ENCODE measurements at places on chromosomes 2 and 18. TPM values are rescaled to one million over a fixed set of nuclear protein-coding genes. Genes with fewer than 3 reads are reported as not detected.

GRCh38 chr2:15826273-15826717 lies 114.1 kb upstream of the MYCN start:
- no peak overlapping the region for H3K4me3 ChIP-seq
- no peaks in the 10 kb centered on the region for H3K36me3 ChIP-seq
- no peak for DNase-seq
- H3K27ac ChIP-seq: no peak overlapping the region
- H3K4me1 ChIP-seq: no peaks in the 10 kb centered on the region

The GPR39 gene
- total RNA-seq: not detected

The CASP8 gene
- total RNA-seq: 44.1 TPM

The FTCDNL1 gene
- total RNA-seq: 2.6 TPM

DNA sequence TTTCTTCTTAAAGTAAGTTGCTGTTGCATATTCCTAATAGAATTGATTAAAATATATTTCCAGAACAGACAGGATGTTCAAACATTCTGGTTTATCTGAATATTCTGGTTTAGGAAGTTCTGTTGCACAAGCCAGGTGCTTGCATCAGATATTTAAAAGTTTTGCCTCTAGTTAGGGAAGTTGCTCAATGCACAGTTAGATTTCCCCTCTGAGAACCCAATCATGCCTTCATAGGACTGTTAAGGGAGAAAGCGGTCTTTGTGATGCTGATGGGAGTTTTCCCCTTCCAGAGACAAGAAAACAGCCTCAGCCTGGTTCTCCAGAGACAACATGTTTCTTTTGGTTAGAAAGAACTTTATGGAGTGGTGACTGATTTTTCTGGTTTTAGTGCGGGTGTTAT lies 65.6 kb upstream of the REV1 start:
- H3K36me3 ChIP-seq: no peaks in the 10 kb centered on the region
- DNase-seq: no peak
- H3K27me3 ChIP-seq: peaks cover 4% of the 10 kb centered on the region
- no peaks in the 10 kb centered on the region for H3K4me1 ChIP-seq
- H3K27ac ChIP-seq: no peak overlapping the region

DNA sequence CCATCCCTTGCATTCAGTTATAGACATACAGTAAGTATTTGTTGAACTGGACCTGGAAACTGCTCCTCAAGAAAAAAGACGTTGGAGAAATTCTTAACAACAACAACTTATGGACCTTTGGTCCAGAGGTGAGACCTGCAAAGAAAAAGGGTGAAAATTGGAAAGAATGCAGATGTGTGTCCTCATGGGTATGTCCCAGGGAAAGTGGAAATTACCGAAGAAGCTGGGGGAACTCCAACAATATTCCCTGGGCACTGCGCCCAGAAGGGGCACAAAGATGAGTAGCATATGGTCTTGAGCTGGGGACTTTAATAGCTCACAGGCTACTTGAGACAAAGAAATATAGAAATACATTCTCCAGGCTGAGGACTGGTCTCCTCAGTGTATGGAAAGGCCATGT lies 35.5 kb upstream of the YWHAQ start:
- no peaks in the 10 kb centered on the region for H3K36me3 ChIP-seq
- H3K27ac ChIP-seq: no peak overlapping the region
- no peak overlapping the region for H3K4me3 ChIP-seq
- H3K27me3 ChIP-seq: no peaks in the 10 kb centered on the region
- no peak for DNase-seq

DNA sequence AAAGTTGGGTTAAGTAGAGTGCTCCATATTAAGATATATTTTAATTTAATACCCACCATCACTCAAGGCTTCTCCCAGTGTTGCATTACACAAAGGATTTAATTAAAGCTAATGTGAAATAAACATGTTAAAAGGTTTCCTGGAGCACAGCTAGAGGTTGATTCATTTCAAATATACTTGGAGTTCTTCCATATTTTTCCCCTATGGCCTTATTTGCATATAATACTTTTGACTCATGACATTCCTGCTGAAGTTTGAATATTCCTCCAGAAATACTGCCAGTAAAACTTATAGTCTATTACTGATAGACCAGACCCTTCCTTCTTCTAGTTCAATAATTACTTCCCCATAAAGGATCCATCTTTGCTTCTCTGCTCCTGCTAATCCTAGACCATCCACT lies 227.5 kb downstream of the GULP1 start:
- no peak overlapping the region for H3K27ac ChIP-seq
- H3K4me3 ChIP-seq: no peak overlapping the region
- H3K36me3 ChIP-seq: no peaks in the 10 kb centered on the region
- DNase-seq: no peak

DNA sequence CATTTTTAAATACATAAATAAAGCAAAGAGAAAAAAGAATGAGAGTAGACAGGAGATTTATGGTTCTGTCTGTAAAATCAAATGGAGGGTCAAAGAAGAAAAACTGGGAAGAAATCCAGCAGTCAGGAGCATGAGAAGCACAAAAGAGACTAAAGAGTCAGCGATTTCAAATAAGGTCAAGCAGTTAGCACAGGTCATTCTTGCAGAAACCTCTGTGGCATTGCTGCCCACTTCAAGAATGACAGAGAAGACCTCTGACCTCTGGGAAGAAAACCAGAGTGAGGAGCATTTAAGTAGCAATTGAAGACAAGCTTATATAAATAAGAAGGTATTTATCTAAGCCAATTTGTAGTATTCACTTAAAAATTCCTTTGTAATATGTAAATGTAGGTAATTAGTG lies 172.0 kb upstream of the SPOPL start:
- DNase-seq: no peak
- H3K4me1 ChIP-seq: no peaks in the 10 kb centered on the region
- H3K27ac ChIP-seq: no peak overlapping the region
- H3K36me3 ChIP-seq: no peaks in the 10 kb centered on the region

DNA sequence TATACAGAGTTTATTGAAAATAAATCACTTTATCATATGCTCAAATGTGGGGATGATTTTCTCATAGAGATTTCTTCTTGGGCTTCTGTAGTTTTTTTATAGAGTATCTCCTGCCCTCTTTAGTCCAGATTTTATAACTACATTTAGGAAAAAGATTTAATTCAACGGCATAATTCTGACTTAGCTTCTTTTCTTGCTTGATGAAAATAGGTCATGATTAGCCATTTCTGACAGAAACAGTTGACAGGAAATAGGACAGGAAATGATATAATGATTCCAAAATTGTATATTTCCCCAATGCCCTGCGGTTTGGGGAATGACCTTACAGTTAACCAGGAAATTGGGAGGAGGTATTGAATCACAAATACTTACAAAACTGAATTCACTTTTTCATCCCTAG lies 1531.9 kb upstream of the ACVR2A start:
- no peak overlapping the region for H3K27ac ChIP-seq
- no peaks in the 10 kb centered on the region for H3K36me3 ChIP-seq
- no peaks in the 10 kb centered on the region for H3K27me3 ChIP-seq
- no peak overlapping the region for H3K4me3 ChIP-seq

- H3K4me3 ChIP-seq: peak overlapping the region; percentile 78
- peaks cover 5% of the 10 kb centered on the region for H3K4me1 ChIP-seq
- H3K27ac ChIP-seq: no peak overlapping the region
- DNase-seq: peak; percentile 31
These were observed 697 bp downstream of the LGALSL start for GRCh38 chr2:64454386-64455332.

DNA sequence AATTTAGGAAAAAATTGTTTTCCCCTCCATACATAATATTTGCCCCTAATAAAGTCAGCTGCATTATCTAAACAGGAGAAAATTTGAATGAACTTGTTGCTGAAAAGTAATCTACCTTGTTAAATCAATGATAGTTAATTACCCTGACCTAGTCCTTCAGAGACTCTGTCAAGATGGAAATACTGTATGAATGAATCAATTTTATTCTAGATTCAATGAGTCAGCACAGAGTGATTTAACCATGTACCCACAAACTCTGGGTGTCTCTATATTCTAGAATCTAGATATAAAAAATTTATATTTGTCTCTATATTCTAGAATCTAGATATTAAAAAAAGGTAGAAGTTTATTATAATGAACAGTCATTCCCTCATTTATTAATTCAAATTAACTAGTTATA lies 36.2 kb downstream of the NDUFAF7 start:
- no peak for DNase-seq
- H3K27ac ChIP-seq: no peak overlapping the region
- peaks cover 2% of the 10 kb centered on the region for H3K4me1 ChIP-seq
- no peaks in the 10 kb centered on the region for H3K27me3 ChIP-seq

DNA sequence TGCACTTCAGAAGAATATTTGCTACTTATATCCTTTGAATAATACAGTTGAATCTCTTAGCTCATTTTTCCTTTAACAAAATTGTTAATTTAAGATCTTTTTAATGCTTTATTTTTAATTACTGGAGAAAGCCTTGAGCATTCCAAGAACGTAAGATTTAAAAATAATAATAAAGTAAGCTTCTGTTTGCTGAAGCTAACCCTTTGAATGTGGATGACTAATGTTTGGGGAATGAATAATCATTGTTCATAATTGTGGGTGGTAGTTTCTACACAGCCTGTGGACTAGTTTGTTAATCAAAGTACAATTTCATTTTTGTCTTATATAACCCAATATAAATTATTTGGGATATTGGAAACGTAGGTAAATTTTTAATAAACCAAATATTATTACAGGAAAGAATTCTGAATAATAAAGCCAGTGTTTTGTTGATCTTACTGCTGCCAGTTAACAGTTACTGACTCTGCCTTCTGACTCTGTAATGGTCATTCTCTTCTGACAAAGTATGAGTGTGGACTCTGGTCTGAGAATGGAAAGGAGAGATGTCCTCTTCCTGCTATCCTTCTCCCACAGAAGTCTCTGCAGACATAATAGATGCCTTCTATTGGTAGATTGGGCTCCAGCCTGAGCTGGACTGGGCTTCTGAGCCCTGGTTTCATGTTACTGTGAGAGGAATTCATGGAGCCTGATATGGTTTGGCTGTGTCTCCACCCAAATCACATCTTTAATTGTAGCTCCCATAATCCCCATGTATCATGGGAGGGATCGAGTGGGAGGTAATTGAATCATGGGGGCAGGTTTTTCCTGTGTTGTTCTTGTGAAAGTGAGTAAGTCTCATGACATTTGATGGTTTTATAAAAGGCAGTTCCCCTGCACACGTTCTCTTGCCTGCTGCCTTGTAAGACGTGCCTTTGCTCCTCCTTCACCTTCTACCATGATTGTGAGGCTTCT lies 292.7 kb upstream of the SLC39A10 start:
- H3K27ac ChIP-seq: no peak overlapping the region
- H3K36me3 ChIP-seq: peaks cover 17% of the 10 kb centered on the region
- H3K27me3 ChIP-seq: no peaks in the 10 kb centered on the region

GRCh38 chr2:217916504-217917254 lies 86.1 kb downstream of the TNS1 start:
- H3K27ac ChIP-seq: no peak overlapping the region
- no peak for DNase-seq
- H3K27me3 ChIP-seq: no peaks in the 10 kb centered on the region
- no peaks in the 10 kb centered on the region for H3K36me3 ChIP-seq
- no peak overlapping the region for H3K4me3 ChIP-seq

The RFTN2 gene
- not detected for total RNA-seq

GRCh38 chr2:5940596-5941535 lies 248.7 kb downstream of the SOX11 start:
- no peak for DNase-seq
- no peaks in the 10 kb centered on the region for H3K27me3 ChIP-seq
- H3K27ac ChIP-seq: no peak overlapping the region
- H3K4me1 ChIP-seq: no peaks in the 10 kb centered on the region

GRCh38 chr2:32456808-32457207 lies 100.0 kb downstream of the BIRC6 start:
- no peaks in the 10 kb centered on the region for H3K27me3 ChIP-seq
- peaks cover 7% of the 10 kb centered on the region for H3K4me1 ChIP-seq
- H3K4me3 ChIP-seq: no peak overlapping the region
- DNase-seq: no peak
- H3K27ac ChIP-seq: no peak overlapping the region

The ZNF407 gene
- total RNA-seq: 18.3 TPM

The CCDC85A gene
- total RNA-seq: not detected

- no peak overlapping the region for H3K27ac ChIP-seq
- H3K4me1 ChIP-seq: no peaks in the 10 kb centered on the region
- no peak overlapping the region for H3K4me3 ChIP-seq
- DNase-seq: no peak
These were observed 114.2 kb downstream of the SEPTIN10 start for GRCh38 chr2:109499566-109499965.

GRCh38 chr18:77737405-77737804 lies 487.8 kb downstream of the GALR1 start:
- H3K4me3 ChIP-seq: no peak overlapping the region
- no peaks in the 10 kb centered on the region for H3K27me3 ChIP-seq
- H3K27ac ChIP-seq: no peak overlapping the region
- no peak for DNase-seq
- no peaks in the 10 kb centered on the region for H3K4me1 ChIP-seq

DNA sequence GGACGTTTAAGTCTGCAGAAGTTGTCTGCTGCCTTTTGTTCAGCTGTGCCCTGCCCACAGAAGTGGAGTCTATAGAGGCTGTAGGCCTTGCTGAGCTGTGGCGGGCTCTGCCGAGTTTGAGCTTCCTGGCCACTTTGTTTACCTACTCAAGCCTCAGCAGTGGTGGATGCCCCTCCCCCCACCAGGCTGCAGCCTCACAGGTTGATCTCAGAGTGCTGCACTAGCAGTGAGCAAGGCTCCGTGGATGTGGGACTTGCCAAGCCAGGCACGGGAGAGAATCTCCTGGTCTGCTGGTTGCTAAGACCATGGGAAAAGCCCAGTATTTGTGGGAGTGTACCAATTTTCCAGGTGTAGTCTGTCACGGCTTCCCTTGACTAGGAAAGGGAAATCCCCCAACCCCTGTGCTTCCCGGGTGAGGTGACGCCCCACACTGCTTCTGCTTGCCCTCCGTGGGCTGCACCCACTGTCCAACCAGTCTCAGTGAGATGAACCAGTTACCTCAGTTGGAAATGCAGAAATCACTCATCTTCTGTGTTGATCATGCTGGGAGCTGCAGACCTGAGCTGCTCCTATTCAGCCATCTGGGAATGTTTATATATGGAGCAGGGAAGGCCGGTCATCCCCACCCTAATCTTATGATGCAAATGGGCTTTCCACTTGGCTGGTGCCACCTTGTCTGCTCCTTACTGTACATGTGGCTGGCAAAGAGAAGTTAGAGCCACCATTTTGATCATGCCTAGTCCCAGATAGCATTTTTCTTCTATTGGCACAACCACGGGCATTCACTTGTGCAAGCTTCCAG lies 156.9 kb upstream of the ITGA6 start:
- no peak for DNase-seq
- H3K27me3 ChIP-seq: peaks cover 14% of the 10 kb centered on the region
- no peak overlapping the region for H3K27ac ChIP-seq
- H3K4me3 ChIP-seq: no peak overlapping the region

DNA sequence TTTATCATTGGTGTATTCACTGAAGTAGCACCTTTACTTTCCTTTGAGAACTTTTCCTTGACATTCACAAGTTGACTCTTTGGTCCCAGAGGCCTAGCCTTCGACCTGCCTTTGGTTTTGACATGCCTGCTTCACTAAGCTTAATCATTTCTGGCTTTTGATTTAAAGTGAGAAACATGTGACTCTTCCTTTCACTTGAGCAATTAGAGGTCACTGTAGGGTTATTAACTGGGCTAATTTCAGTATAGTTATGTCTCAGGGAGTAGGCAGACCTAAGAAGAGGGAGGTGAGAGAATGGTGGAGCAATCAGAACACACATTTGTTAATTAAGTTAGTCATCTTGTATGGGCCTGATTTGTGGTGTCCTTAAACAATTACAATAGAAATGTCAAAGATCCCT lies 1040.7 kb upstream of the SLC39A10 start:
- H3K36me3 ChIP-seq: no peaks in the 10 kb centered on the region
- no peaks in the 10 kb centered on the region for H3K27me3 ChIP-seq
- H3K4me1 ChIP-seq: no peaks in the 10 kb centered on the region
- H3K27ac ChIP-seq: no peak overlapping the region
- no peak for DNase-seq
- H3K4me3 ChIP-seq: no peak overlapping the region

The C2orf80 gene
- total RNA-seq: not detected

All from activated T-helper 2 cell treated with anti-CD3 and anti-CD28 coated beads, Interferon-gamma antibody, Interleukin-2, Interleukin-4, amounts not matched to agents 10 μg/mL and 5 μg/mL and 100 μg/mL, durations not matched to agents 14 hours and 24 hours and 36 hours (primary cell).